ENCODE measurements at places on chromosomes 5 and 9. TPM values are rescaled to one million over a fixed set of nuclear protein-coding genes. Genes with fewer than 3 reads are reported as not detected.
A peak's percentile ranks its signal among the peaks of the same experiment; 100 is the strongest.

- DNase-seq: no peak
Observed at GRCh38 chr5:53063791-53064190, 45.8 kb downstream of the MOCS2 start.

DNA sequence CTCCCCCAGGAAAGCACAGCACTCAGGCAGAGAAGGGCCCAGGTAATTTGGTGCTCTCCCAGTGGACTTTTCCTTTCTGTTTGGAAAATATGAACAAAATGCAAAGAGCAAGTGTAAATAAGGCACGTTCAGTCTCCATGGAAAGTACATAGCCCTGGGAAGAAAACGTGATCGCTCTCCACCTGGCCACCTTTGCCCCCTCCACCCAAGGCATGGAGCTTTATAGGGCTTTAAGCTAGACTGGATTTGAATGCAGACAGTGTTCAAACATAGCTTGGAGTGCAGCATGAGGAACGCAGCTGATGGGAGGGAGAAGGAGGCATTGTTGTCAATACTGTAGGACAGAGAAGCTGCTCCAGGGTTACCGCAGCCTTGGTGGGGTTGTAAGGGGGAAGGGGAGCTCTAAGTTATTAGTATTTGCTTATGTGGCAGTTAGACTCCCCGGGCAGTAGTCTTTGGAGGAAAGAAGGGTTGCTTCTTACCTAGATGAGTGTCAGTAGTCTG is 500.2 kb downstream of the SPOCK1 start:
- DNase-seq: no peak

- no peak for DNase-seq
Observed at GRCh38 chr5:125134216-125135081, 388.0 kb upstream of the ZNF608 start.

GRCh38 chr5:53362521-53362941 is 117.9 kb upstream of the FST start:
- DNase-seq: no peak

- no peak for DNase-seq
Observed at GRCh38 chr9:76655121-76655541, 109.1 kb upstream of the PCA3 start.

GRCh38 chr5:141933151-141933550 is 9.5 kb downstream of the DELE1 start:
- DNase-seq: no peak

DNA sequence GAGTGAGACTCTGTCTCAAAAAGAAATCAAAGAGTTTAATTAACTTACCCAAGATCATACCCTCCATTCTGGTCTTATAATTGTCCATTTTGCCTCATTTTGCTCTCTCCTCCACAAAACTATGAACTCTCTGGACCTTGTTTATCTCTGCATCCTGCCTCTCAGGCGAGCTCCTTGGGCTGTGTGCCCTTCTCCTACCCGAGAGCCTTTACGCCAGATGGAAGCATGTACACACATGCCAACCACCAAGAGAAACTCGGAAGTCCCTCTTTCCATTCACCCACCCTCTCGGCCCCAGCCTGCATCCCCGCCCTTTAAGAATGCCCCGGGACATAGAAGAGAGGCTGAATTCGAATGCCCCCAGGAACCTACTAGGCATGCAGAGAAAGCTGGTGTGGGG is 25.9 kb downstream of the CPLX2 start:
- no peak for DNase-seq

GRCh38 chr5:103041071-103041676 is 78.8 kb downstream of the GIN1 start:
- DNase-seq: peak; percentile 40

GRCh38 chr9:79012561-79012960 is 559.2 kb upstream of the TLE4 start:
- DNase-seq: no peak

DNA sequence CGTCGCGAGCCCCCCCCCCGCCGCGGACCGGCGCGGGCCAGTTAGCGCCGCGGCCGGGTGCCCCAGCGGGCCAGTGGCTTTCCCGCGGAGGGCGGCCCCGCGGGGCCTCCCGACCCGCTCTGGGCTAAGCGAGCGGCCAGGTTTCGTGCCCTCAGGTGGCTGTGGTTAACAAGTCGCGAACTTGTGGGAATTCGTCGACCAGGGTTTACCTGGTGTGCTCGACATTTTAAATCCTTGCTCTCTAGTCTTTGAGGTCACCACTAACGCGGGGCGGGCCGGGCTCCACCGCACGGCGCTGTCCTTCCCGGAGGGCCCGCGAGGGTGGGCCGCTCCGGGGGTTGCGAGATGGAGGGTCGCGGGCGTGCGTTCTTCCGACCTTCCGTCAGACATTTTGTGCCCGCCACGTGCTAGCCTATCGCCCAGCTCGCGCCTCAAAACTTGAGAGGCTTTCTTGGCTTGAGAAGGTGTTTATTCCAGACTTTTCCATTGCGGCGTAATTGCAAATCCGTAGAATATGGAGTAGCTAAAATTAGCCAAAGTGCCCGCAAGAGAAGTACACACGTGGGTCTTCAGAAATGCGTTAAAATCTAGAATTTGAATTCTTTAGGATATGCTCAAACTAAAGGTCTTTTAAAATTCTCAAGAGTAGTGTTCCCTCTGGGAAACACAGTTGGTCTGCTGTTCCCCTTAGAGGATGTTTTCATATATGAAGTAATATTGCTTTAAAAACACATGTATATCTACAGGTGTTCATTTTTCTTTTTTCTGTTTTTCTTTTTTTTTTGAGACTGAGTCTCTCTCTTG is 2.1 kb downstream of the ANP32B start:
- peak; percentile 45 for DNase-seq

- DNase-seq: peak; percentile 12
Observed at GRCh38 chr5:55868846-55869245, 17.7 kb downstream of the IL31RA start.

DNA sequence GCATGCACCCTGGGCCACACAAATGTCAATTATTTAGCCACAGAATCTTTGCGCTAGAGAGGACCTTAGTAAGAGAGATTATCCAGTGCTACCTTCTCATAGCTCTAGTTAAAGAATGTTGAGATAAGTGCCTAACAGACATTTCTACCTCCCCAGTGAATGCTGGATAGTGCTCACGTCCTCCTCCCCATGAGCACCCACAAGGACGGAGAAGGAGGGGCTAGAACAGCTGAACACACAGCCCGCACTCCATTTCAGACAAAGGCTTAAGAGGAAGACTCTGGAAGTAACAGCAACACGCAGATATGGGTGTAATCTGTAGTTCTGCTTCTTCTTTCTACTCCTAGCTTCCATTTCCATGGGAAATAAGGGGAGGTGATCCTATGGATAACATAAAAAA is 120.5 kb downstream of the FEM1C start:
- no peak for DNase-seq

DNA sequence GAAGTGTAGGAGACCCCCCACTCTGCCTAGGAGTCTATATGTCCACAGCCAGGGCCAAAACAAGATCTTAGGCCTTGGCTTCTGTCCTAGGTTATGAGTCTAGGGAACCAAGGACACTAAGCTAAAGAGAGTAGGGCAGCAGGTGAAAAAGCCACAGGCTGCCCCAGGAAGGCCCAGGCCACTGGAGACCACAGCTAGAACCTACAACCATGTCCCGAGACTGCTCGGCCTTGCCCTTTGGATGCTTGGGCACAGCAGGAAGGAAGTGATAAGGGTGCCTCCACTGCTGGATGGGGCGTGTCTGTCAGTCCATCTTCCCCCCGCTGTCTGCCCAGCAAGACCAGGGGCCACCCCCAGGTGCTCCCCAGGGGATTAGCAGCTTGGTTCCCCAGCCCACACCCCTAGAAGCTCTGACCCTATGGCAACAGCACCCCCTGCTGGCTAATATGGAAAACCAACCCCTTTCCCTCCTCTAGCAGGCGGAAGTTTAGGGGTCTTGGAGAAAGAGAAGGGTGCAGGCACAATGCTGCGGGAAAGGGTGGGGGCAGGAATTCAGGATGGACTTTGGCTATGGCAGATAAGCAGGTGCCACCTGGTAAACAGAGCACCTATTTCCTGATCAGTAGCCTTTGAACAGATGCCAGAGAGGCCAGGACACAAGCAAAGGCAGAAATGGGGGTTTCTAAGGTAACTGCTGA is 10.5 kb upstream of the IRF1 start:
- no peak for DNase-seq

DNA sequence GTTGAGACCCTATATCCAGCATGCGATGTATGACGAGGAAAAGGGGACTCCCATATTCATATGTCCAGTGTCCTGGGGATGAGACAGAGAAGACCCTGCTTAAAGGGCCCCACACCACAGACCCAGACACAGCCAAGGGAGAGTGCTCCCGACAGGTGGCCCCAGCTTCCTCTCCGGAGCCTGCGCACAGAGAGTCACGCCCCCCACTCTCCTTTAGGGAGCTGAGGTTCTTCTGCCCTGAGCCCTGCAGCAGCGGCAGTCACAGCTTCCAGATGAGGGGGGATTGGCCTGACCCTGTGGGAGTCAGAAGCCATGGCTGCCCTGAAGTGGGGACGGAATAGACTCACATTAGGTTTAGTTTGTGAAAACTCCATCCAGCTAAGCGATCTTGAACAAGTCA is 17.1 kb downstream of the BTNL3 start:
- no peak for DNase-seq

- no peak for DNase-seq
Observed at GRCh38 chr5:15009420-15009819, 137.8 kb upstream of the ANKH start.

Gene TLX3
- polyA plus RNA-seq: not detected

Gene PCDHAC1
- 0.22 TPM for polyA plus RNA-seq

Gene SPATA31C1
- not detected for polyA plus RNA-seq

Gene C5orf52
- not detected for polyA plus RNA-seq

Gene PCA3
- 0.72 TPM for polyA plus RNA-seq

Gene DMGDH
- polyA plus RNA-seq: 2.9 TPM

Gene FAM200C
- 12.2 TPM for polyA plus RNA-seq

Gene SLC44A1
- 16.9 TPM for polyA plus RNA-seq

Gene MARCOL
- polyA plus RNA-seq: not detected

Gene NTNG2
- 0.28 TPM for polyA plus RNA-seq

Gene ZFP2
- polyA plus RNA-seq: 2.4 TPM

Data from hindlimb muscle (tissue), 1 donor.